ENCODE measurements at places on chromosomes 4 and X.

GRCh38 chrX:357693-358471, 28.8 kb downstream of the PPP2R3B start:
- no peak for DNase-seq

DNA sequence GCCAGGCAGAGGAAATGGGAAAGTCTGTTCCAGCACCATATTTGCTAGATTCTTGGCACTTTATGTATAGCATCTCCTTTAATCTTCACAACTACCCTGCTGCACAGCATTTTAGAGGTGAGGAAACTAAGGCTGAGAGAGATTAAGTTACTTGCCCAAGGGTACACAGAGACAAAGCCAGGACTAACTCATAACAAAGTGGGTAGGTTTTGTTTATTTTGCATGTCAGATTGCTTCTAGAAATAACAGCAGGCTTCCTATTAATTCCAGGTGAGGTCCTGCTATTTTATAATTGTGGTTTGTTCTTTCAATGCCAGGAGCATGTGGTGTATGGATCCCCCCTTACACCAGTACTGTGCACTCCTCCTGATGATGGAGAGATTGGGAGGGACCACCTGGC, 15.0 kb downstream of the TCEANC start:
- no peak for DNase-seq

GRCh38 chr4:184439856-184440594, 34.3 kb downstream of the IRF2 start:
- DNase-seq: no peak

GRCh38 chrX:11787564-11787963, 29.5 kb downstream of the MSL3 start:
- DNase-seq: peak; percentile 42

DNA sequence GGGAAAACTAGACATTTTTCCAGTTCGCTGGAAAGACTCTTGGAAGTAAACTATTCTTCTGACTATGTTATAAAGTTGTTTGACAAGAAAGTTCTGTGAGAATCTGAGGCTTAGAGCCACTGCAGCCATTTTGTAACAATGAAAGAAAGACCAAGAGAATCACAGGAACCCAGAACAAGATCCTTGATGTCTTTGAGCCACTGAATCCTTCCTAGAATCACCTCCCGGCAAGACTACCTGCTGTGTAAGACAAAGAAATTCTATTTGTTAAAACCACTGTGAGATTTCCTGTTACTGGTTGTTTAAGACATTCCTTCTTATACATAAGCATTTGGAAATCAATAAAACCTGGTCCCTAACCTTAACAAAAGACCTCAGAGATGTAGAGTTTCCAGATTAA, 175.7 kb upstream of the RASGEF1B start:
- DNase-seq: no peak

DNA sequence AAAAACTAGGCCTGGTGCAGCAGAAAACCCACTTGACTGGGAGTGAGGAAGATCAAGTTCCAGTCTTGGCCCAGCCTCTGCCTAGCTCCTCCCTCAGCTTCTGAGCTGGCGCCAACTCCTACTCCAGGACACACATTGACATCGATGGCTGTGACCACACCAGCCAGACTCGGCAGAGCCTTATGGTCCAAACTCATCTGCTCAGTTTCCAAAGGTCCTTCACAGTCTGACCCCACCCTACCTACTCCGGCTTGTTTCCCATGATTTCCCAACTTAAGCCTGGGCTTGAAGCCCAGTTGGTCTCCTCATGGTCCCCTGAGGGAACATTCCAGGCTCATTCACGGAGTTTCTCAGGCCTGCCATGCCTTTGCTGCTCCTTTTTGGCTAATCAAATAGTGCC, 10.1 kb downstream of the ELF4 start:
- DNase-seq: no peak

DNA sequence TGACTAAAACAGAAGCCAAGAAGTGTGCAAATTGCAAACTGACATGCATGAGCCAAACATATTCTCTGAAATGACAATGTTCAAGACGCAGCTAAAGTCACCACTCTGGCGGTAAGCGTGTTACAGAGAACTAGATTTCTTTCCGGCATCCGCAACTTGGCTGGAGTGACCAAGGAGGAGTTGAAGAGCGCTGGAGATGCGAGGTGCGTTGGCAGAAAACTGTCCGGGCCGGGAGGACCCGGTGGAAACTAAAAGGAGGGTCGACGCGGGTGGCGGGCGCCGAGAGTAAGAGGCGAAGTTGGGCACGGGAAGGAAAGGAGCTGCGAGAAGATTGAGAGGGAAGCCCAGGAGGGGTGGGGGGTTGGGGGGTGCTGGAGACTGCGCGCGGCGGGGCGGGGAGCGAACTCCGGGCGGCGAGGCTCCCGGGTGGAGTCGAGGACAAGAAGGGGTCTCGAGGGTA, 807 bp downstream of the SEL1L3 start:
- no peak for DNase-seq

DNA sequence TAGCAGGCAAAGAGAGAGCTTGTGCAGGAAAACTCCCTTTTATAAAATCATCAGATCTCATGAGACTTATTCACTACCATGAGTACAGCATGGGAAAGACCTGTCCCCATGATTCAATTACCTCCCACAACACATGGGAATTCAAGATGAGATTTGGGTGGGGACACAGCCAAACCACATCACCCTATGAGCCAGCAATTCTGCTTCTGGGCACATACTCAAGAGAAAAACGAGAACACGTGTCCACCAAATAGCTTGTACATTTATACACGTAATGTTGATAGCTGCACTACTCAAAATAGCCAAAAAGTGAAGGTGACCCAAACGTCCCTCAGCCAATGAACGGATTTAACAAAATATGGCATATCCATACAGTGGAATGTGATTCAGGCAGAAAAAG, 94.5 kb upstream of the DHRSX start:
- no peak for DNase-seq

GRCh38 chr4:98661371-98662054, 3.1 kb upstream of the TSPAN5 start:
- no peak for DNase-seq

DNA sequence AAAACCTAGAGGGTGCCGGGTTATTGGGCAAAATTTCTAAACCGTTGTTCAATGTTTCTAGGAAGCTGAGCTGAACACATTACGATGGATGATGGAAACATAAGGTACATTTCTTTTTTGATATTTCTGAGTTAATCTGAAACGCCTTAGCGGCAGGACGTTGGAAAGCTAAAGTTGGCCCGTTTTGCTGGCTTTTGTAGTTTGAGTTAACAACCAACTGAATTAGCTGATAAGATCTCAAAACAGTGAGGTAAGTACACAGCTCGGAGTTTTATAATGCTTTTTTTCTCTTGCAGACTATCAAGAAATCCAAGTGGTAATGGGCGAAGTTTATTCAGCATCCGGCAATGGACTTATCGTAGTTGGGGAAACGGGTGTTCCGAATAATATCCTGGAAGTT, 73.5 kb downstream of the PRSS12 start:
- no peak for DNase-seq

DNA sequence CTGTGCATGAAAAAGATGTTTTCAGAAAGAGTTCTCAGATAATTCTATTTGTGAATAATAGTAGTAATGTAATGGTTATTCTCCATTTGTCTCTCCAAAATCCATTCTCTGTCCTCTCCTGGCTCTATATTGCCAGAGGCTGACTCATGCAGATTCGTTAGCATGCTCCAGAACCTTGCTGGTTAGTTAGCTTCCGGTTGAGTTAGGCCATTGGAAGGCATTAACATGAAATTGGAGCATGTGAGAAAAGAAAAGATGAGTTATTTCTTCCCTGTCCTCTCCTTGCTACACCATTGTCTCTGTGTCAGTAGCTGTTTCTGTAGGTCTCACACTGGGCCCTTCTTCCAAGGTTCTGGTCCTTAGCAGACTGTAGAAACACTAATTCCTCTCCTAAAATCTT, 23.5 kb upstream of the PRDM8 start:
- no peak for DNase-seq

DNA sequence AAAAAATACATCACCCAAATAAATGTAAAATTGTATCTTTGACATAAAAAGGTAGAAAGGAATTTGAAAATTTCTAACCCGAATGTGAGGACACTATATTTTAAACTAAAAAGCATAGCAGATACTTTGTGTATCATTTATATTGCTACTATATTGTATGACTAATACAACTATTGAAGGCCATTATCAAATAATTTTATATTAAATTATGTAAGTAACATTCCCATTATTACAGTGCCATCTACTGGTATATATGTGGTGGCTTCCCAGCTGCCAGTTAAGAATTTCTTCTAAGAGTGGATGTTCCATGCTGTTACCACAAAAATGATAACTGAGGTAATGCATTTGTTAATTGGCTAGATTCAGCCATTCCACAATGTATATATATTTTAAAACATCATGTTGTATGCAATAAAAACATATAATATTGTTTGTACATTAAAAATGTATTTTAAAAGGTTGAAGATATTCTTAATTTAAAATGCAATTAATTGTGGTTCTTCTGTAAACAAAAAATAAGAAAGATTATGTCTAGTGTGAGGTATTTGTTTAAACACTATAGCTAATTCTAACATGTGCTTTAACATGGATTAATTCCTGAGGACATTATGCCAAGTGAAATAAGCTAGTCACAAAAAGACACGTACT, 65.3 kb downstream of the EGF start:
- DNase-seq: no peak

DNA sequence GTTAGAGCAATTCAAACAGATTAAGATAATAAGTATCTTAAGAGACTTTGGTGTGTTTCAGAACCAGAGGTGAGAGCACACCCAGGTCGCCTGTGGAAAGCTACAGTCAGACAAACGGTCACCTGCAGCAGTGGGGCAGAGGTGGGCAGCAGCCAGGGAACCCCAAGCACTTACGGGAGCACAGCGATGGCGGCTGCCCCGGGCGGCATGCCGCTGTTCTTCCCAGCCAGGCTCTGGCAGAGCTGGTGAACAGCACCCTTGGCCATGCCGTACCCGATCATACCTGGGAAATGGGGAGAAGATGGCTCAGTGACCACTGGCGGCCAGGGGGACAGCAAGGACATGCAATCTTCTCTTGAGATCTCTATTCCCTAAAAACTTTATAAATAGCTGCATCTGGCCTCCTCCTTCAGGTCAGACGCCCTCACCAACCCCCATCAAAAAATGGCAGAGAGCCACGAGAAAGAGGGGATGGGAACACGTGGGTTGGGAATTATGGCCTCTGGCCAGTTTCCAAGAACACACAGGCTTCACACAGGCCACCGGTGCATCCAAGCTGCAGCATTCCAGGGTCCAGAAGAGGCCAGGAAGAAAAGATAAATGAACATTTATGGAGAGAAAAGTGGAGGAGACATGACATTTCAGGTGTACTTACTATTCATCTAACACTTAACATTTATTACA, 19.7 kb downstream of the QDPR start:
- no peak for DNase-seq

DNA sequence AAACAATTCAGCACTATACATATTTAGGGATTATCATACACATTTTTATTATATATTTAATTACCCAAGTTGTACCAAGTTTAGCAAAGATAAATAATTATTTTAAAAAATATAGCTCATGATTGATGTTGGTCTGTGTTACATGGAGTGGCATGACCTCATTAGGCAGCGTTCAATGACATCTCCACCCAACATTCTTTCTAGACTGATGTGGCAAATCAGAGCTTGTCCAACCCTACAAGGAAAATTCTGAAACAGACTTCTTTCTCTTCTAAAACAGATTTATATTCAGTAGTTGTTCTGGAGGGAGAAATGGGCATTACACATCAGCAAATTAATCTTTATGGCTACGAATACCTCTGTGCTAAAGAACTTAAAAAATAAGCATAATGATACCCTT, 189.7 kb downstream of the PDGFC start:
- no peak for DNase-seq

DNA sequence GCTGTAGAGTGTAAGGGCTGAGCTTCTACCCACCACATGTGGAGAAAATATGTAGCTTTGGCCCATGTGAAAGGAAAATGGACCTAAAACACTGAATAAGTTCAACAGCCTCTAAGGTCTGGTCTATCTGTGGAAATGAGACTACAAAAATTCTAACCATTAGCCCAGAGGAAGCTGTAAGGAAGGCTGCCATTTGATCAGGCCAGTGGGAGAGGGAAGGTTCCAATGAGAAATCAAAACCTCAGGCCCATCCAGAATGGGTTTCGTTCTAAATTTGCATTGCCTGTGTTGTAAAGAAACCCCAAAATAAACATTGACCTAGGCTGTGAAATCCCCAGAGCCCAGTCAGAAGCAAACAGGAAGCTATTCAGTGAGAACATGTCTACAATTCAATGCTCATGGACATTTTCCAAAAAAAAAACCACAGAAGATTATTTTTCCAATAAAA, 320.4 kb upstream of the SLC7A11 start:
- no peak for DNase-seq
